ENCODE measurements at places on chromosomes 2 and 18.

DNA sequence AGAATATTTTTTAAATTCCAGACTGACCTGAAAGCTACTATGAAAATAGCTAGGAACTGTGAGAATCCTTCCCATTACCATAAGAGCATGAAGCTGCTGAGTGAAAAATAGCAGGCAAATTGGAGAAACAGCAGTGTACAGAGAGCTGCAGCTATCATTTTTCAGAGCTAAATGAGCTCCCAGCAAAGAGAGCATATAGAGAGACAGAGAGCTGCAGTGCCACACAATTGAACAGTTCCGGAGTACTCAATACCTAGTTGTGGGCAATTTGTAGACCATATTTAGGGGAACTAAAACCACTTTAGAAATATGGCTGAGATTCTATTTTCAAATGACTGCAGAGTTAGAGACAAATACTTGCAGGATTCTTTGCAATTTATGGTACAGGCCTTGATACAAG, 645.3 kb downstream of the STK39 start:
- no peak for DNase-seq

GRCh38 chr2:175396696-175397095, 215.2 kb upstream of the ATP5MC3 start:
- no peak for DNase-seq

- no peak for DNase-seq
Measured at GRCh38 chr2:68363721-68364120, 1.4 kb upstream of the PLEK start.

DNA sequence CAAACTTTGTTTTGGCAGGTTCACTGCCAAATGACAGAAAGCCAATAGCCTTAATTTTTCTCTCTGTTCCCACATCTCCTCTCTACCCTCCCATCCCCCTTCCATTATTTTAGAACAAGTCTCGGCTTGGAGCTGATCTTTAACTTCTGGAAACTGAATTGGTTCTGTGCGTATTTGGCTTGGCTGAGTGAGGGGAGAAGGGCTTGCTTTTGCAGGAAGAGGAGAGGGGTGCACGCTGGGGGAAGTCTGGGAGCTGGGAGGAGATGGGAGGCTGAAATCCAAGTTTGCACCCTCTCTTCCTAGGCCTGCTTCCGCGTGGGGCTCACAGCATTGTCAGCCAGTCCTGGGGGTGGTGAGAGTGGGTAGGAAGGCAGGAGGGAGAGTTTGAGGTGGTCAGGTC, 176.1 kb upstream of the SPRED2 start:
- no peak for DNase-seq

DNA sequence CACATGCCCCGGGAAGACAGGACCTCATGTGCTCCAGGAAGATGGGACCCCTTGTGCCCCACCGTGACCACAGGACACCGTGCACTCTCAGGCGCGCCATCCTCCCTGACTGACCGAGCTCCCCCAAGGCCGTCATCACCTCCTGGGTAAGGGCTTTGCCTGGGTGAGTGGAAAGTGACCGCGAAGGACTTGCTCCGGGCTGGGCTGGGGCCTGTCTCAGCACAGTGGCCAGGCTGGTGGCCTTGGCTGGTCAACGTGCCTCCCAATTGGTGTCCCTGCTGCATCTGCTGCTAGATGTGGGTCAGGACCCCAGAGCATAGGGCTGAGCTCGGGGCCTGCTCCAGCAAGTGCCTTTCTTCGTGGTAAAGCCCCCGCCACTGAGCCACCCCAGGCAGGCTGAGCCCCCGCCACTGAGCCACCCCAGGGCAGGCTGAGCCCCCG, 69.7 kb upstream of the CTDP1 start:
- DNase-seq, result no peak

DNA sequence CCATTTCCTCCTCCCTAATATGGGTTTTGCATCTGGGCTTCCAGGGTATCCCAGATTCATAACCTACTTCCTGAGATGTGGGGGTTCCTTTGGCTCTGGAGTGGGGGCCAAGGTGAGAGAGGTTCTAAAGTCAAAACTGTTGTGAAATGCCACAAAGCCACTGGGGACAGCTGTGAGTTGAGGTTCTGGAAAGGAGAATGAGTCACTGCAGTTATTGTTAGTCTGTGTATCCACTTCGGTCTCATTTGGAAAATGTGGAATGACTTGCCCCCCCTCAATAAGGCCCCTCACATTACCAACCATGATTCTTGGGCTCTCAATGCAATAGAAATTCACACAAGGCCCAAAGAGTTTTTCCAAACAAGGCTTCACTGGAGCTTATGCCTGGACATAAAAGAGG, 51.1 kb upstream of the LGALSL start:
- no peak for DNase-seq

- no peak for DNase-seq
Measured at GRCh38 chr2:85277416-85278158, 50.2 kb downstream of the TGOLN2 start.

GRCh38 chr2:188518381-188518780, 226.7 kb downstream of the GULP1 start:
- DNase-seq, result no peak

DNA sequence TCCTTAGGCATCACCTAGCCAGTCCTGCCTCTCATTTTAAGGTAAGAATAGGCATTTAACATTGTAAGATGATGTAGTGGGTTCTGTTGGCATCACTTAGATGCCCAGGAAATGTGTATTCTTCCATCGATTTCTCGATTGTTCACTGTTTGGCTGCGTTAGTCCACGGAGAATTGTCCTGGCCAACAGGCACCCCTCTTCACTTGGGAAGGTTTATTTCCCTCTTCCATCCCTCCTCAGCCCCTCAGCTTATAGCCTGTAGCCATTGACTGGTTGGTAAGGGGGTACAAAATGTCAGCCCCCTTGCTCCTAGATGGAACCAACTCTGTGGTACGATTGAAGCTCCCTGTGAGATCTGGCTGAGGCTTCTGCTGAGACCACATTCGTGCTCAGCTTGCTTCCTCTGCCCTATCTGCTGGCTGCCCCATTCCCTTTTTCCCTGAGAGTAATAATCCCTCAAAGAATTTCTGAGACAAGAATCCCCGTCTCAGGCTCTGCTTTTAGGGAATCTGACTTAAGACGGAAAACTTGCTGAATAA, 43.4 kb downstream of the PLEKHA3 start:
- no peak for DNase-seq

- no peak for DNase-seq
Measured at GRCh38 chr2:10526281-10527000, 78.3 kb upstream of the ODC1 start.

- DNase-seq, result no peak
Measured at GRCh38 chr2:120729406-120730399, 6.0 kb upstream of the GLI2 start.

DNA sequence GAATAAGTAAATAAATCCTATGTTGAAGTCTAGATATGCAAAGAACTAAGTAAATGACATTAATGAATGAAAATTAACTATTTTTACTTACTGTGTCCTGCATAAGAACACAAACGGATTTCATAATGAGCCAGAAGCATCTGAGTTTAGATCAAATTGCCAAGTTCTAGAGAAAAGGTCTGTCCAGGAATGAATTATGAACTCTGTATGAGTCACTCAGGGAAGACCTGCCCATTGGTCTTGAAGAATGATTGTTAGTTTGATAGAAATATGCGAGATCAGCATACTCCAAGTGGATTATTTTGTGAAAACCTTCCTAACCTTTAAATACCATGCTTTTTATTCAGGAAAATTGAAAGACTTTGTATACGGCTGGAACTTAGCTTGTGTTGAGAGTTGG, 189.5 kb downstream of the DOK6 start:
- no peak for DNase-seq

DNA sequence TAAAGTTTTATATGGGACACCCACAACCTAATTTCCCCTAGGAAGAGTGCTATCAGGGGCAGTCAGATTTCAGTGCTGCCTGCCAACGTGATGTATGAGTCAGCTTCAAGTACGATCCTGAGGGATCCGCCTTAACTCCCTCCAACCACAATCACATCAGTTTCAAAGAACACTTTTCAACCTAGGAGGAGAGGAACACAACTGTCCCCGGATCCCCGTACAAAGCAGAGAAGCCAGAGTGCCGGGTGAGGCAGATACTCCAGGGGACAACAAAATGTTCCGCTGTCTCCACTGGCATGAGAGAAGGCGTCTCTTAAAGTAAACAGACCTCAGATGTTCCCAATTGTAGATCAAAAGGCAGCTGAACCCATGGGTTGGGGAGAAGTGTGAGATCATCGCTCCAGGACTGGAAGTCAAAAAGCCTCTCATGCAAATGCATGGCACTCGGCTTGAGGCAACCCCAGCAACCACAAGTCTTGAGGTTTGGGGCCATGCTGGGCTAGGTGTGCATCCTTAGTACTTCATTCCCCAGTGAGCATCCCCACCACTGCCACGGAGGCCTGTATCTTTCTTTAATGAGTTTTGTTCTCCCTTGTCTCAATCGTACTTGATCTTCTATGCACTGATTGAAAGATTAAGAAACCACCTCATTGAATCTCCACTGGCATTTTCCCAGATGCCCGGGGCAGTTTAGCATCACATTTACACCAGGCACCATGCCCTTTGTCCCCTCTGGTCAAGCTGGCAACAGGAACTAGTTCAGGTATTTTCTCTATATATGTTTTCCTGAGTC, 91.0 kb upstream of the CCBE1 start:
- DNase-seq, result no peak

DNA sequence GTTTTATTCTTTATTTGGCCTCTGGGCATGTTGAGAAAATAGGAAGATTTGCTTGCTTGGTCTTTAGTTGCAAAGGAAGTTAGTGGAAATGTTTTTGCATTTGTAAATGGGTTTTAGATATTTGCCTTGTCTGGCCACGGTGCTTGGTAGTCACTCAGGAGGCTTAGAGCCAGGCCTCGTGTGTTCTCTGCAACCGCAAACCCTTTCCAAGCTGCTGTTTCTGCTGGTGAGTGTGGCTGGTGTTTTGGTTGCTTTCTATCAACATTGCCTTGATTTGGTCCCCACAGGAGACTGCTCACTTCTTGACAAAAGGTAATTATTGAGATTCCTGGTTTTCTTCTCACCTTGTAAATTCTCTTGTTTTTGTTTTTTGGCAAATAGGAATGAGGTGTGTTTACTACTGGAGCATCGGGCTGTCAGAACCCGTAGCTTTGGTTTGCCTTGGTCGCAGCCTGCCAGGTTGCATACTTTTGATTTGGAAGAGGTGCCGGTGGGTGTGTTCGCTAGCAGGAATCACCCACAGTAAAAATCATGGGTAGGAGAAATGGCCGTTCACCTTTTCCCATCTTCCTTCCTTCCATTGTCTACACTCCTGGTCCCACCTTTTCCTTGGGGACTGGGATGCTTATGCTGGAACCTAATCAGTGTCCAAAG, 15.8 kb downstream of the ASAP2 start:
- no peak for DNase-seq

- DNase-seq, result no peak
Measured at GRCh38 chr2:71618327-71619113, 165.2 kb downstream of the DYSF start.

- no peak for DNase-seq
Measured at GRCh38 chr18:74081966-74082741, 65.5 kb downstream of the FBXO15 start.

DNA sequence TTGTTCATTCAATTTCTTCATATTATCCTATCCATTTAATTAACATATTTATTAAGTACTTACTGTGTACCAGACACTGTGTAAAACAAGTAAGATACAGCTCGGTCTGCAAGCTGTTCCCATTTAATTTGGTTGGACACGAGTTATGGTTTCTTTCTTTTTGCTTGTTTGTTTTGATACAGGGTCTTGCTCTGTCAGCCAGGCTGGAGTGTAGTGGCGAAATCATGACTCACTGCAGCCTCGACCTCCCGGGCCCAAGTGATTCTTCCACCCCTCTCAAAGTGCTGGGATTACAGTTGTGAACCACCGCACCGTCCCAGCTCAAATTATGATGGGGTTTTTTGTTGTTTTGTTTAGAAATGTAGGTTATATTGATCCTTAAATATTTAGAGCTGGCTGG, 9.0 kb downstream of the CYBRD1 start:
- no peak for DNase-seq

- DNase-seq, result no peak
Measured at GRCh38 chr2:126946318-126947102, 47.8 kb downstream of the TEX51 start.

DNA sequence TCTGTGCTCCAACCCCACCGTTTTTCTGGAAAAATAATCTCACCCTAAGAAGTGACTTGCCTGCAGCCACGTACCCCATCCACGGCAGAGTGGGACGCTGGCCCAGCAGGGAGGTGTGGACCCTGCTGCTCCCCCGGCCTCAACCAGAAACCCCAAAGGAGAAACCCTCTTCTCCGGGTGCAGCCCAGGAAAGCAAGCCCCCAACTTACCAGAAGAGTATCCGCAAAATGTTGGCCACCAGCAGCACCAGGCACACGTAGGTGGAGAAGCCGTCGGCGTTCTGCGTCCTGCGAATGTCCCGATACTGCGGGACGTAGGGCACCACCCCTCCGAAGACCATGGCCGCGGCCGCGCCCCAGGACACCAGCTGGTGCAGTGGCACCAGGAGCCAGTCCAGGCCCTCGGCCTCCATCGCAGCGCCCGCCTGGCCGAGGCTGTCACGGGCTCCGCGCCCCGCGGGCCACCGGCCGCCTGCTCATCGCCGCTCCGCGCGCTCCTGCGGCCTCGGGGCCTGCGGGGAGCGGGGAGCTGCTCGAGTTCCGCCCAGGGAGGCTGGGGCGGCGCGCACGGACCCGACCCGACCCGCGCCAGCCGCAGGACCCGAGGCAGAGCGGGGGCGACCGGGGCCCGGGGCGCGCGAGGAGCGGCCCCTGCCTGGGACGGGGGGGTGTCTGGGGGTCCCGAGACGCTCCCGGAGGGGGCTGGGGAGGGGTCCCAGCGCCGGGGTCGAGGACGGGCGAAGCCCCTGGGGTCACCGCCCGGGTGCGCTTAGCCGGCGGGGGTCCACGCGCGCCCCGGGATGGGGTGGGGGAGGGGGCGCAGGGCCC, 725 bp downstream of the SLC66A2 start:
- no peak for DNase-seq

DNA sequence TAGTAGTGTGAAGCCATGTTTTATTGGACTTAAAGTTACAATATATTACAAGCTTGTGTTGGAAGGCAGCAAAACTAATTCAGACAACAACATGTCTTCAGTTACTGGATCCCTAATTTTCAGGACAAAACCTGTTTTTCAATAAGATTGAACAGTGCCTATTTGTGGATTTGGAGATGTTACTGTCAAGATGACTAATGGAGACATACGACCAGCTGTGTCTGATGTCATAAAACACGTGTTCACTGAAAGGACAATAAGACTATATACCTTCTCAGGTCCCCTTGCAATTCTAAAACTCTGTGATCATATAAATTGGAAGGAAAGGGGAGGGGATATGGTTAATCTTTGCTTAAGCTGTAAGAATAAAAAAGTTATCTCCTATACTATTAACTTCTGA, 21.7 kb downstream of the METTL21A start:
- no peak for DNase-seq

Data from NCI-H748 treated with DMSO at 0.1 percent for 48 hours (cell line).